Activated CD4-positive, CD25-positive, alpha-beta regulatory T cell treated with anti-CD3 and anti-CD28 coated beads, Interleukin-2, amount 50 U/mL, for 72 hours (primary cell): ENCODE measurements at places on chromosomes 7 and 10.

DNA sequence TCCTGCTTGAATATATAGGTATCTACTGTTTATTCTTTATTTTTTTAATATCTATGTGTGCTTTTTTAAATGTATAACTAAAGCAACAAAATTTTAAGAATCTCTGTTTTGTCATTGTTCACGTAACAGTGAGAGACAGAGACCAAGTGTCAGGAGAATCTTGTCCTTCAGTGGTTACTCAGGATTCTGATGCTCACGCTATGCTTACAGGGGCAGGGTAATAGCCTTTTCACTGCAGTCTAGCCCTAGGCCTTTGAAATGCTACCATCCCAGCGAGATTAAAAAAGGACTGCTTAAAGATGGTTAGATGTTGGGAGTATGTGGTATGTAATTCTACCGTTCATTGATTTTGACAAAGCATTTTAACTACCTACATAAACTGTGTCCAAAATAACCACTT is 71.6 kb upstream of the EGFR start:
- DNase-seq, result no peak

DNA sequence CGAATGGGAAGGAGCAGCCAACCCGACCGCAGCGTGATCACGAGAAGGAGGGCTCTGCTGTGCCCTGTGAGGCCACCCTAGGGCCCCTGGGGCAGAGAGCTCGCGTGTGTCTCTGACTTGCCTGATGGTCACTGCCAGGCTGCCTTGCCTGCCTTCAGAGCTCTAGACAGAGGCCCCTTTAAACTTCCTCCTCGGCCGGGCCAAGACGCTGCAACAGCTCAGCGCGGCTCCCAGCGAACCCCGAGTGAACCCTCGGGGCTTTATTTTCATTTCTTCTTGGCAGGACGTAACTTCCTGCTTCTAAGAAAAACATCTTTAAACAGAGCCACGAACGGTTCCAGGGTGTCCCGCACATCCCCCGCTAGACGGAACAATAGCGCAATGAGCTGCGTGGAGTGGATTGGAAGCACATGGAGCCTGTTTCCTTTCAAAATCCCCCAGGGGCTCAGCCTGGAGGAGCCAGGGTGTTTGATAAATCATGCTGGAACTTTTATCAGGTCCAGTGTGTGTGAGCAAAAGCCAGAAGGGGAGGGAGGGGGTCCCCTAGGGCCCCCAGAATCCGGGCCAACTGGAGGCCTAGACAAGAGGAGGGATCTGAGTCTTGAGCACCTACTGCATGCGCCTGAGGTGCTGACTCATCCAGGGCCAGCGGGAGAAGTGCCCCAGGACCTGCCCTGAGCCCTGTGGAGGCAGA is 134.1 kb upstream of the GDF10 start:
- DNase-seq, result peak; percentile 47

GRCh38 chr7:91556956-91557650 is 292.9 kb downstream of the FZD1 start:
- no peak for DNase-seq

DNA sequence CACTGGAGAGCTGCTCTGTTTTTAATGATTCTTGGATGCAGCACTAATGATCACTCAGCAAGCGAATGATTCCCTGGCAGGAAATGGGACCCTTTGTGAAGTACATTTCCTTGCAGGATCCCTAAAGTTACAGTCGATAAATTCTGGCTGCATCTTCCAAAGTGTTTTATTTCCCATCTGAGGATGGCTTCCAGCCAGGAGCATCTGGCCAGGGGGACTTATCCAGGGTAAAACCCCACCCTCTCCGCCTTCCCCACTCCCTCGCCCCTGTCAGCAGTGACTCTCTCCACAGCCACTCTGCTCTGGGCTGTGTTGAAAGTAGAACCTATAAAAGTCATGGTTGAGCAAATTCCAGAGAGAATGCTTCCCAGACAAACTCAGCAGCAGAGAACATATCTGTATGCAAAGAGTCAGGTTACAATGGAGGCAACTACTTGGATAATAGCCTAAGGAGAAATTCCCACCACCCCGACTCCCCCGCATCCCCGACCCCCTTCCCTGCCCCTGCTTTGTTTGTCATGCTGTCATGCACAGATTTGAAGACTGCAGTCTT is 111.0 kb upstream of the ANLN start:
- DNase-seq, result no peak

- no peak for DNase-seq
Observed at GRCh38 chr7:118372530-118372929, 148.0 kb downstream of the ANKRD7 start.

DNA sequence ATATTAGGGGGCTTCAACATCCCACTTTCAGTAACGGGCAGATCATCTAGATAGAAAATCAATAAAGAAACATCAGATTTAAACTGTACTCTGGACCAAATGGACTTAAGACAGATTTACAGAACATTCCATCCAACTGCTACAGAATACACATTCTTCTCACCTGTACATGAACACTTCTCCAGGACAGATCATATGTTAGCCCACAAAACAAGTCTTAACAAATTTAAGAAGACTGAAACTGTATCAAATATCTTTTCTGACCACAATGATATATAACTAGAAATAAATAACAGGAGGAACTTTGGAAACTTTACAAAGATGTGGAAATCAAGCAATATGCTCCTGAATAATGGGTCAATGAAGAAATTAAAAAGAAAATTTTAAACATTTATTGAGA is 86.7 kb downstream of the MICU1 start:
- no peak for DNase-seq

- DNase-seq, result no peak
Observed at GRCh38 chr7:26646336-26647048, 217.9 kb downstream of the SKAP2 start.

- no peak for DNase-seq
Observed at GRCh38 chr7:81260152-81260551, 341.3 kb upstream of the SEMA3C start.

GRCh38 chr10:14603534-14604102 is 171.1 kb downstream of the FAM107B start:
- no peak for DNase-seq

GRCh38 chr10:98340261-98340939 is 72.4 kb upstream of the LOXL4 start:
- DNase-seq, result no peak

DNA sequence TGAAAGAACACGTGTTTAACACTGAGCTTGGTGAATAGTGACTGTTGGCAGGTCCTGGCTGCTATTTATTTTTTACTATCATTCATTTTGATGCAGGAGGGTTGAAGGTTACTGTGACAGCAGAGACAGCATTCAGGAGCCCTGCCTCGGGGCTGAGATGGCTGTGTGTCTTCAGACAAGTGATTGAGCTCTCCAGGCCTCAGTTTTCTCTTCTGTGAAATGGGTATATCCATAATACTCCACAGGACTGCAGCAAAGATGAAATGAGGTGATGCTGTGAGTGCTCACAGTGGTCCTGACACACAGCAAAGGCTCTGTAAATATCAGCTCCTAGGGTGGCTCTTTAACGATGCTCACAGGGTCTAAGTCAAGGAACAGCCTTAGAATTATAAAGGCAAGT is 295.2 kb downstream of the GFRA1 start:
- DNase-seq, result no peak

- no peak for DNase-seq
Observed at GRCh38 chr10:43064331-43065075, 12.4 kb upstream of the RET start.

GRCh38 chr10:110497438-110498086 is at the start of gene DUSP5:
Gene DUSP5, plus strand, starts transcription at chr10:110497907. Its CDS starts 215 bp downstream, at chr10:110498122.
- peak; percentile 96 for DNase-seq

GRCh38 chr7:37255327-37255944 is 193.2 kb downstream of the ELMO1 start:
- no peak for DNase-seq

DNA sequence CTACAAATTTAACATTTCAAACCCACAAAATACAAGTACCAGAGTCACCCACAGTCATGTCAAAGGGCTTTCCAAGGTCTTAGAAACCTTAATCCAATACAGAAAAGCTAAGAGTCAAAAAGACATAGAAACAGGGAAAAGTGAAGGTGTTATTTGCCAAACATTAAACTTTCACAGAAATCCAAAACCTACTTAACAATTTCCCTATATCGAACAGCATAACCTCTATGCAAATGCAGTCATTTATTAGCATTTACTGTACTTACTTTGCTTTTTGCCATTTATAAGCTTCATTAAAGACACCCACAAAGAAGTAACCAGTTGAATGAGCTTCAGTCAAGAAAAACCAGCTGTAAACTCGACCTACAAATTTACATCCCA is 1.6 kb downstream of the PANK1 start:
- DNase-seq, result no peak

- DNase-seq, result no peak
Observed at GRCh38 chr7:67821116-67821515, 824.5 kb downstream of the TYW1 start.

- DNase-seq, result no peak
Observed at GRCh38 chr7:103687951-103688350, 241.9 kb upstream of the SLC26A5 start.

GRCh38 chr7:122311734-122312450 is 7.3 kb upstream of the FEZF1 start:
- DNase-seq, result no peak

GRCh38 chr7:137844677-137845425 is 1.9 kb downstream of the DGKI start:
- DNase-seq, result no peak

GRCh38 chr10:32253276-32253675 is 93.7 kb downstream of the EPC1 start:
- no peak for DNase-seq

- no peak for DNase-seq
Observed at GRCh38 chr7:153193144-153193595, 433.6 kb downstream of the ACTR3B start.

- no peak for DNase-seq
Observed at GRCh38 chr10:60614363-60614762, 163.9 kb upstream of the CDK1 start.

- no peak for DNase-seq
Observed at GRCh38 chr7:35691827-35692307, 3.1 kb downstream of the HERPUD2 start.

DNA sequence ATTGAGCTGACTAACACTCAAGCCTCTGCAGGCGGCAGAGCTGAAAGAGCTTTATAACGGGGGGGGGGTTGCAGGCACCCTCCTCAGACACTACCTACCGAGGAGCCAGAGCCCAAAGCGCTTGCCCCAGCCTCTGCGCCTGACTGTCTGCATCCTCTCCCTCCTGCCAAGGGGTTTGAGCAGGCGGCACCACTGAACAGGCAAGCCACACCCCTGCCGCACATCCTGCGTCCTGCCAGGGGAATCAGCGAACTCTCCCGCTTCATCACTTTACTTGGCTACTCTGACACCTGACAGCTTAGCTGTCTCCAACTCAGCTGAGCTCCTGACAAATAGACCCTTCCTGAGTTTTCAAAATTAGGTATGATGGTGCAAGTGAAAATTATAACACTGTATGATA is 432.6 kb upstream of the ANKRD30A start:
- no peak for DNase-seq

DNA sequence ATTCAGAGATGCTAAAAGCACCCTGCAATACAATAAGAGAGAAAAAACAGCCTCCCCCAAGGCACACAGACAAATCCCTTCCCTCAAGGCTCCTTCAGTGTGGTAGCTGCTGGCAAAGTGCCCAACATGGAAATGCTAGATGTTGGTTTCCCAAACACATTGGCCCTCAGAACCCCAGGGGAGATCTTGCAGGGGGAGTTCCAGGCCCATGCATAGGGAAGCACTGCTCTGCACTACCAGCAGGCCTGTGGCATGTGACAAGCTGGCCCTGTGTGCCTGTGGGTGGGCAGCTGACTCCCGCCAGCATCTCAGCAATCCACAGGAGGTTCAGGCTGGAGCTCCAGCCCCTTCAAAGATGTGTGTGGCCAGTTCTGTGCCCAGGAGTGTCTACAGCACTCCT is 16.8 kb upstream of the CSGALNACT2 start:
- DNase-seq, result peak; percentile 34

- DNase-seq, result no peak
Observed at GRCh38 chr7:2253021-2253420, 11.0 kb downstream of the NUDT1 start.

- DNase-seq, result no peak
Observed at GRCh38 chr10:119061352-119061751, 19.3 kb downstream of the EIF3A start.

DNA sequence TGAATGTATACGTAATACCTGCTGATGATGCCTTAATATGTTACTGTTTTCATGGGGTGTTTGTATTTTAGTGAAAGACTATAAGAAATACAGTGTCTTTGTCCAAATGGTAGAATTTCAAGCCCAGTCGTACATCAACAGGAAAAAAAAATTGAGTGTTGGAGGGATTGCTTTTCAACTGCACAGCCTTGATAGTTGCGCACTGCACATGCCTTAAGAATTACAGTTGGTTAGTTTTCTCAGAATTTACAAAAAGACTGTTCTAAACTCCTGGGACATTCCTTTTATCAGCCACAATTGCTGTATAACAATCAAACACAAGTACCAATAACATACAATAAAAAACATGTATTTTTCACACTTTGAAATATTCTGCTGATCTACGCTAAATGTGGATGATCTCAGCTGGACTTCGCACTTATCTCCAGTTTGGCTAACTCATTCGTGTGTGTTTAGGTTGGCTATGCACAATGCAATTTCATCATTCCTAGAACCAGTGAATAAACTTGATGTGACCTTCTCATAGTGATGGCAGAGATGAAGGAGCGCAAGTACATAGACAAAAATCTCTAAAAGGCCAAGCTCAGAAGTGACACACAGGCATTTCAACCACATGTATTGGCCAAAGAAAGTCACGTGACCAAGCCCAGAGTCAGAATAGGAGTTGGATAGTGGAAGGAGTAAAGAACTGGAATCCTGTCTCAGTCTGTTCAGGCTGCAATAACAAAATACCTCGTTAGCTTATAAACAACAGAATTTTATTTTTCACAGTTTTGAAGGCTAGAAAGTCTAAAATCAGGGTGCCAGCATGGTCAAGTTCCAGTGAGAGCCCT is 152.3 kb downstream of the IPMK start:
- DNase-seq, result no peak

- no peak for DNase-seq
Observed at GRCh38 chr7:100471021-100471420, 7.0 kb upstream of the SPACDR start.

DNA sequence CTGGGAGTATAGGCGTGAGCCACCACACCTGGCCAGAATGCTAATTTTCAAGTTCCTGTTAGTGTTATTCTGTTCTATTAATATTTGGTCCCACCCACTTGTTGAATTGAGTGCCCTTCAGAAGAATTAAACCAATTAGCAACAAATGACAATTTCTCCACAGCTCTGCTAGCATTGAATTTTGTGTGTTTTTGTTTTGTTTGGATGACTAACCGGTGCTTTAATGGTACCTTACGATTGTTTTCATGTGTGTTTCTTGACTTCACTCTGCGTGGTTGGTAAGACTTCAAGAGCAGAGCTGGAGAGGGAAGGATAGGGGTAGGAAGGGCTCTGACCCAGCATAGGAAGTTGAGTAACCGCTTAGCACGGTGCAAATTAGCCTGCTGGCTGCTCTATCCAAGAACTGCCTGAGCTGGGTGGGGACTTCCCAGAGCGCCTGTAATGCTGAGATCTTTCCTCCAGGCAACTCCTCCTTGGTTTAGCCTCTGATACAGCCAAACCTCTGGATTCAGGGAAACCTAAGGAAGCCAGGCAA is 4.6 kb downstream of the ARPC1B start:
- peak; percentile 44 for DNase-seq

GRCh38 chr7:47145186-47145725 is 436.7 kb downstream of the TNS3 start:
- DNase-seq, result no peak
